ENCODE measurements at places on chromosomes 3 and 15.

- no peak for DNase-seq
Measured at GRCh38 chr3:176920766-176921160, 276.5 kb downstream of the TBL1XR1 start.

- no peak for DNase-seq
Measured at GRCh38 chr3:33441225-33441976, 1.2 kb upstream of the UBP1 start.

DNA sequence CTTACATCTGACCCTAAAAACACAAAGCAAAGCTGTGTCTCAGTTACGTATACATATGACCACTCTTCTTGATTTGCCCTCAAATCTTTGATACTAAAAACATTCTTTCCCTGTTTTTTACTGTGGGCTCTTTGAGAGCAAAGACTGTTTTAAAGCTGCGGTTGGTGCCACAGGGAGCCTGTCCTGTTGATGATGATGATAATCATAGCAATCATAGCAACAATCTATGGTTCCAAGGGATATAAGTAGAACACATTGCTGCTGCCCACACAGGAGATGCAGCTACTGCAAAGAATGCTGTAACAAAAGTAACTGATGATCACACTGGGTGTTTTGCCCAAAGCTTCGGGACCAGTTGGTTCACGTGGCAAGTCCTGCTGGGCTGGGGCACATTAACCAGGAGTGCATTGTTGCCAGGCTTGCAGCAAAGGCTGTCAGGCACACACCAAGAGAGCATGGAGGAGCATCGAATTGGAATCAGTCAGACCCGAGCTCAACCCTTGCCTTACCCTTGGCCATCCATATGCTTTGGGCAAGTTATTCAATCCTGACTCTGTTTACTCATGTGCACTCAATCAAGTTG lies 131.4 kb upstream of the EIF1B start:
- DNase-seq: no peak

- DNase-seq: no peak
Measured at GRCh38 chr3:79139395-79140068, 628.3 kb downstream of the ROBO1 start.

GRCh38 chr15:79878078-79878705 lies 18.6 kb downstream of the MTHFS start:
- no peak for DNase-seq

GRCh38 chr15:65904301-65904700 lies 35.0 kb downstream of the RAB11A start:
- DNase-seq: no peak

GRCh38 chr3:196388956-196389355 lies 43.3 kb downstream of the UBXN7 start:
- DNase-seq: no peak
